ENCODE measurements at places on chromosomes 7 and 10. TPM values are rescaled to one million over a fixed set of nuclear protein-coding genes. Genes with fewer than 3 reads are reported as not detected.

NXPH1 gene
- not detected for total RNA-seq

DNA sequence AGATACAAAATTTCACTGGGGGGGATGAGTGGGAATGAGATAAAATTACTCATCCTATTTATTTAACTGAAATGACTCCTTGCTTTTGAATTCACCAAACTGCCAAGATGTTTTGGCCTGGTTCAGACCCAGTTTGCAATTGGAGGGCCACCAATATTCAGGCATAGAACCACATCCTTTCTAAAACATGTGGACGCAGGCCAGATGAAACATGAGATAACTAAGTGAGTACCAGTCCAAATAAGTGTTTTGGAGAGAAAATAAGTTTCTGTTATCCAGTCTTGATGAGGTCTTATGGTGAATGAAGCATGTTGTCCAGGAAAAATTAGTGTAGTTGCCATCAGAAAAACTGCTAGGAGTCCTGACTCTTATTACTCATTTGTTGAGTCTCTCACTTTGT is 36.3 kb upstream of the PDK4 start:
- DNase-seq, result no peak
- H3K4me1 ChIP-seq, result peaks cover 4% of the 10 kb centered on the region
- H3K4me3 ChIP-seq, result no peak overlapping the region

DNA sequence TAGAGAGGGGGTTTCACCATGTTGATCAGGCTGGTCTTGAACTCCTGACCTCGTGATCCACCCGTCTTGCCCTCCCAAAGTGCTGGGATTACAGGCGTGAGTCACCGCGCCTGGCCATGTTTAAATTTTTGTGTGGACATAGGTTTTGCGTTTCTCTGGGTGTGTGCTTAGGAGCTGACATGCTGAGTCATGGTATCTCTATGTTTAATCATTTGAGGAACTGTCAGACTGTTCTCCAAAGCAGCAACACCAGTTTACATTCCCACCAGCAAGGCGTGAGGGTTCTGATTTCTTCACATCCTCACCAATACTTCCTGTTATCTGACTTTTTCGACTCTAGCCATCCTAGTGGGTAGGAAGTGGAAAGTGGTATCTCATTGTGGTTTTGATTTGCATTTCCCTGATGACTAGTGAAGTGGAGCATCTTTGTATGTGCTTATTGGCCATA is 153.7 kb downstream of the DNAJB6 start:
- H3K4me3 ChIP-seq, result peak overlapping the region; percentile 2
- DNase-seq, result peak; percentile 80
- peaks cover 49% of the 10 kb centered on the region for H3K4me1 ChIP-seq
- peak overlapping the region; percentile 78 for H3K27ac ChIP-seq
- H3K27me3 ChIP-seq, result peaks cover 23% of the 10 kb centered on the region
- peaks cover 29% of the 10 kb centered on the region for H3K36me3 ChIP-seq

DNA sequence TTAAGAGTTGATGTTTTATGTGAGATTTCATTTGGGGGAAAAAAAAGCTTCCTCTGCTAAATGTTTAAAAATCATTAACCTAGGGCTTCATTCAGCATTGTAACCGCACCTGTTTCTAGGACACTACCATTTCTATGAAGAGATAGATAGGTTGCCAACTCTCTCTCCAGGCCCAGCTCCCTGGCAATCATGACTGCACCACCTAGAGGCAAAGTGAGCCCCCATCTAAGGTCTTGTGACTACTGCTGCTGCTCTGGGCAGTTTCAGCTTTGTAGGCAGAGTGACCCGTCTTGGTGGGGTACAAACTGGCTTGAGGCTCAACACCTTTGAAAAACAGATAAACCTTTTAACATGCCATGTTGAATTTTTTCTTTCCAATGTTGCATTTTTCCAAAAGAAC is 27.3 kb upstream of the MRC1 start:
- H3K27me3 ChIP-seq, result no peaks in the 10 kb centered on the region
- H3K4me3 ChIP-seq, result no peak overlapping the region

DNA sequence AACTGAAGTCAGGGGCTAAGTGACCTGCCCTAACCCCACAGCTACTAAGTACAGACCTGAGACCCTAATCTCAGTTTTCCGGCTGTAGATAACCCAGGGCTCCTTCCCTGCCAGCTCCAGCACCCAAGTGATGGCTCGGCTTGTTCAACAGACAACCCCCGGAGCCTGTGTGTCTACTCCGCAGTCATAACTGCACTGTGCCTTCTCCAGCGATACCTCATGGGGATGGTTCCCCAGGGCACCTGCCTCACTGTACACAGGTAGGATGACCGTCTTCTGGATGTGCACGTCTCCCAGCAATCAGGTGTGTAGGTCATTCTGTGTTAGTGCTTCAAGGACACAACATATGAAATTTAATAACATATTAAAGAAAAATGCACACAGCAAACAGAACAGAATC is 37.1 kb downstream of the CPXM2 start:
- H3K27me3 ChIP-seq, result no peaks in the 10 kb centered on the region
- H3K4me3 ChIP-seq, result no peak overlapping the region

GRCh38 chr7:15284396-15284795 is 277.4 kb downstream of the AGMO start:
- no peaks in the 10 kb centered on the region for H3K36me3 ChIP-seq
- DNase-seq, result no peak
- H3K4me3 ChIP-seq, result no peak overlapping the region
- H3K27ac ChIP-seq, result no peak overlapping the region
- no peaks in the 10 kb centered on the region for H3K4me1 ChIP-seq

DNA sequence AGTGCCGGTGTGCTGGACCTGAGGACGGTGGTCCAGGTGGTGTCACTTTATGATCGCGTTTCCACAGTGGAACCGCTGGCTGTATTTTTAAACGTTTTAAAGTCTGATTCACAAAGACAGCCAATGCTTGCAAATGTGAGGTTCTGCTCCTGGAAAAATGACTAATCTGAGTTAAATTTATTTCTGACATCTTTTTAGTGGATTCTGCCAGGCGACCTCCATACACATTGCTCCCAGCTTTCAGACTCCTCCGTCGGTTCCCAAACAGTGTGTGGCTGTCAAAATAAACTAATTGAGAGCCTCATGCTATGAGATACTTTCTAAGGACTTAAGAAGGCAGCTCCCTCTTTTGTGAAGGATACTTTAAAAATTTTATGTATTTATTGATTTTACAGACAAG is 12.7 kb upstream of the TTYH3 start:
- H3K4me1 ChIP-seq, result no peaks in the 10 kb centered on the region
- H3K27ac ChIP-seq, result no peak overlapping the region
- H3K4me3 ChIP-seq, result no peak overlapping the region
- no peaks in the 10 kb centered on the region for H3K36me3 ChIP-seq
- no peak for DNase-seq

Measured in activated CD8-positive, alpha-beta T cell treated with anti-CD3 and anti-CD28 coated beads, Interleukin-2, amount 10 ng/mL, durations not matched to agents 7 days and 5 days (primary cell).